Omental fat pad (tissue), 4 donors: ENCODE measurements at places on chromosomes 2 and 18.
A peak's percentile ranks its signal among the peaks of the same experiment; 100 is the strongest.

GRCh38 chr2:176409671-176410070 is 140.4 kb downstream of the MTX2 start:
- DNase-seq: no peak

DNA sequence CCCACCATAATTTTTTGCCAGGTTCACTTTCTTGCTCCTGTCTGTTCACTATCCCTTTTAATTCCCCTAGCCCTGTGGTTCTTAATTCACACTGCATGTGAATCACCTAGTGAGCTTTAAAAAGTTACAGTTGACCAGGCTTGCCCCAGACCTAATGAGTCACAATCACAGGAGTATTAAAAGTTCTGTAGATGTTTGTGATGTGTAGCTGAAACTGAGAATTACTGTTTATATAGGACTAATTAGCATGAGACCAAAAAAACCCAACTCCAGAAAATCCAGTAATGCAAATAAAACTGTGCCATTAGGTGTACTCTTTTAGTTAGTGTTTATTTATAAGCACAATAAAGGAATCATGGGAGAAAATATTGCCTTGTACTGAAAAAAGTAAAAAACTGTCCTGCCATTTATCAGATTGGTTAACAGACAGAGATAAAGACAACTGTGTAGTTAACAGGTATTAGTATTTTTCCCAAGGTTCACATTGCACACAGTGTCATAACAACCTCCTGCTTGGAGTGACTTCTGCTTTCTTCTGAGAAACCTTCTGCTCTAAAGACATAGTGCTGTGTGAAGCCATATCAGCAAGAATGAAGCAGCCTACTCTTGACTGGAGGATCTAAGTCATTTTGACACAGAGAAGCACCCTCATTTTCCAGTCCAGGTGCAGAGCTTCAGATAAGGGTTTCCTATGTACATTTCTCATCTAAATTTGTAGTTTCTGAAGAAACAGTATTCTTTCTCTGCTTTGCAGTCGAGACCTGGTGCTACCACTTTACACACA is 39.0 kb downstream of the VAPA start:
- no peak for DNase-seq

DNA sequence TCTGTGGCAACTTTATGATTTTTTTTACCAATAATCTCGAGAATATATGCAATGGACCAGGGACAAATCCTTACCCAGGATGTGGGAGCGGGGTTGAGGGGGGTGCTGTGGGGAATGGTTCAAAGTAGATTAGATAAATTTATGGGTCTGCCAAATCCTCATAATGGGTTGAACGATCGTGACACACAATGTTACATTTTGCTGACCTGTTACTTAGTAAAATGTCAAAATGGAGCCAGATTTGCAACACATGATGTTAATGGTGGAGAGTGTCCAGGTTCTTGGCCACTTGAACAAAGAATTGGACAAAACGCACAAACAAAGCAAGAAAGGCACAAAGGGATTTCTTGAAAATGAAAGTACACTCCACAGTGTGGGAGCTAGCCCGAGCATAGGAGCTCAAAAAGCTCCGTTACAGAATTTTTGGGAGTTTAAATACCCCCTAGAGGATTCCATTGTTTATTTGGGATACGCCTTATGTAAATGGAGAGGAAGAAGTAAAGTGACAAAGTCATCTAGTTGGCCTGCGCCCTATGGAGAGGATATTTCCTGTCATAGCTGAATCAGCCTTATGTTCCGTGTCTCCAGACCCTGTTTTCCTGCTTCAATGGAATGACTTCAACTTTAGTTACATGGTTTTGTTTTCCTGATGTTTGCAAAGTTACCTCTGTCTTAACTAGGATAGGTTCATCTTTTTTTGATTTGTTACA is 776.0 kb downstream of the DCC start:
- no peak for DNase-seq

DNA sequence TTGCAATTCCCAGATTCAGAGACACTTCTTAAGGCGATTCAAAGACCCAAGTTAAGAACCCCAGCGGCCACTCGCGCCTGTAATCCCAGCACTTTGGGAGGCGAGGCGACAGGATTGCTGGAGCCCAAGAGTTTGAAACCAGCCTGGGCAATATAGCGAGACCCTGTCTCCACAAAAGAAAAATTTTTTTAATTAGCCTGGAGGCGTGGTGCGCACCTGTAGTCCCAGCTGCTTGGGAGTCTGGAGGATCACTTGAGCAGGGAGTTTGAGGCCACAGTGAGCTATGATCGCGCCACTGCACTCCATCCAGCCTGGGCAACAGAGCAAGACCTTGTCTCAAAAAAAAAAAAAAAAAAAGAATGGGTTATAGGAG is 585 bp upstream of the ANAPC1 start:
- DNase-seq: no peak

GRCh38 chr2:67448648-67449047 is 51.5 kb downstream of the ETAA1 start:
- no peak for DNase-seq

GRCh38 chr2:238709325-238710025 is 138.4 kb upstream of the TWIST2 start:
- peak; percentile 9 for DNase-seq

DNA sequence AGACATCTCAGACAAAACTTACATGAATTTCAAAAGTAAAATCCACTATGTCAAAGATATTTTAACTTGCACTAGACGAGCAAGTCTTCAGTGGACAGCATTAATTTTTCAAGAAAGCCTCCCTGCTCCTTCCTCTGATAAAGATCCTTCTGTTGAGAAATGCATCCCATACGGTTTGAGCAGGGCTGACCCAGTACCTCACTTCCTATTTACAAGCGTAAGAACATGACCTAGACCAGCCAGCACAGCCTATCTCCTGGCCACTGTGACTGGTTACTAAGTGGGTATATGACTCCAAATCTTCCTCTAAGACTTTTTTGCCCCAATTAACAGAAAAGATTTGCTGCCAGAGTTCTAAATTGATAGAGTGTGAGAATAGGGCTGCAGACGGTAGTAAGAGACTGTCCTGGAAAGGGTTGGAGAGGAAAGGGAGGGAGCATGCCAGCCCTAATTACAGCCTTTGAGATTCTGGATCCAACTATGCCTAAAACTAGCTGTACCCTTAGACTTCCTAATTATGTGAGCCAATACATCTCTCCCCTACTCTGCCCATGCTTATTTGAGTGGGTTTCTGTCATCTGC is 108.4 kb downstream of the PRELID3A start:
- DNase-seq: no peak

DNA sequence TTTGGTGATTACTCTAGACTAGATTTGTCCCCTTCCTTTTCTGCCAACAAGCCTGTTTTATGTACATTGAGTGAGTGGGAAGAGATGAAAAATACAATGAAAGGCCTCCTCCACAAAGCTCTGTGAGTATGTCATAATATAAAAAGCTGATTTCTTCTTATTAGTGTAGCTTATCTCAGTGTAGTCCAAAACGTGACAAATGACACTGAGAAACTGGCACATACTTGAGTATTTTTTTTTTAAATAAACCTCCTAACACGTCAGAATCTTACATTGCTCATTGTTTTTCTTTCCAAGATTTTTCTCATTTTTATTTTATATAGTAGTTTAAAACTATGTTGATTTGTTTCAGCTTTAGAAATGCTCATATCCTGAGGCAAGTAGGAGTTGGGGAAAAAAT is 17.9 kb upstream of the FIGN start:
- no peak for DNase-seq

DNA sequence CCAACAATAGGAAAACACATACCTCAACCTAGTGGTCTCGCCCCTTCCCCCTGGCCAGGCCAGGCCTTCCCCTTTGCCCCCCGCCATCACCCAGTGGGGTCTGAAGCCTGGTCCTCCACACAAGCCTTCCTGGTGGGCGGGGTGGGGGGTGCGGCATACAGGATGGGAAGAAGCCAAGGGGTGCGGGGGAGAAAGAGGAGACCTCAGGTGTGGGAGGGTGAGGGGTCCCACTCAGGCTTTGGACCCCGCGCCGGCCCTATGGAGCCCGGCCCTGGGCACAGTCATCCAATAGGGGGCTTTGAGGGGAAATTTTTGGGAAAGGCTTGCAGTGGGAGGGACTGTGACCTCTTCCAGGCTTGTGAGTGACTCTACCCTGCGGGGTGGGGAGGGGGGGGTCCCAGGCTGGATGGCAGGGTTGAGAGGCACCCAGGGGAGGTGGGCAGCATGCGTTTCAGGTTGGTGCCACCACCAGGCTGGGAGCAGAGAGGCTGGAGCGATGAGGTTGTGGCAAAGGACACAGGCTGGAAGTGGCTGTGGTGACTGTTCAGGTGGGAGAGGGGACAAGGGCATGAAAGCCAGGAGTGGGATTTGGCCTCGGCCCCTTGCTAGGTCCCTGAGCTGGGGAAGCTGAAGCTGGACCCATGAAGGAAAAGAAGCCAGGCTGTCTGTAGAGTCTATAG is 1.3 kb downstream of the SLC66A3 start:
- no peak for DNase-seq

GRCh38 chr2:156333274-156333950 is 891 bp upstream of the NR4A2 start:
- DNase-seq: no peak

DNA sequence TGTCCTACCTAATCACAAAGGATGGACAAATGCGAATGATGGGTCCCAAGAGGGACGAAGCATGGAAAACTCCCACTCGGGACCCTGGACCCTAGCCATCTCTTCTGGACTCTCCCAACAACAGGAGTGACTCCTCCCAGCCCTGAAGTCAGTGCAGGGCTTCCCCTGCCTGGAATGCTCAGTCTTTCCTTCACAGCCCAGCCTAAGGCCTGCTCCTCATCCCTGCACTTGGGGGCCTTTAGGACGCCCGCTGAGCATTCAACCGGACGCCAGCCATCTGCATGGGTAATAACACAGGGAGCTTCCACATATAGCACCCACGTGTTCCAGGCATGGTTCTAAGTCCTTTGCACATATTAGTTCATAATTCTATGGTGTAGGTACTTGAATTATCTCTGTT is 237.5 kb downstream of the KLHL29 start:
- no peak for DNase-seq

DNA sequence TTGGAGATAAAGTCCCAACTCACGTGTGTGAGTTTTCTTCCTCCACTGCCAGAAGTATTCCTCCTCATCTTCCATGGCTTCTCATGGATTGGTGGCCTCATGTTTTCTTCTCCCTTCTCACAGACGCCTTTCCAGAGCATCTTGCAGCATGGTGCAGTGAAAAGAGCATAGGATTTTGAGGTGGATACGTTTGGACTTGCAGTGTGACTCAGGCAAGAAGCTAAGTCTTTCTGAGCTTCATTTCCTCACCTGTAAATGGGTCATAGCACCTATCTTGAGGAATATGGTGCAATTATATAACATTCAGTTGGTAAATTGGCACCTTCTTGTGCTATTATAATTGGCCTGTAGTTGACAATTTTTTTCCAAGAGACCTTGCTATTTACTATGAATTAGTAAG is 247.6 kb downstream of the RDH14 start:
- DNase-seq: no peak

DNA sequence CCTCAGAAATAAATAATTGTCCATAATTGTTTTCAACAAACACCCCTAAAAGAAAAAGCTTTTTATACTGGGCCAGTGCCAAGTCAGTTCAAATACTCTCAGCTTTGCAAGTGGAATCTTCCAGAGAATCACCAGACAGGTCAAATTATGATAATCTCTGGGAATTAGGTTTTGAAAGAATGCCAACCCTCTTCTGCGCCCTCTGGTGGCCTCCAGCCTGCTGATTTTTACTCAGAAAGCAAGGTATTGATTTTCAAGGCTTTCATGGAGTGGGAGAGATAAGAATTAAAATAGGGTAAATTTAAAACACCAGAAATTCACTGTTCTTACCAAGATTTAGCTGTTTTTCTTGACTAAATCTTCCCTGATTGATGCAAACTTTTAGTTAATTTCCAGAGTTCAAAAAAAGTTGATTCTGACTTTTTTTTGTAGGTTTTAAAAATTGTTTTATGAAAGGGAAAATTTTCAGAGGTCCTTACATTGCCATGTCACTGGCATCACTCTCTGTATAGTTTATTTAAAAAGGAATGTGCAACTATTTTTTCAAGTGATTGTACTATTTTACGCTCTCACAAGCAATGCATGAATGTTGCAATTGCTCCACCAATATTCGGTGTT is 282.9 kb upstream of the TNP1 start:
- no peak for DNase-seq

DNA sequence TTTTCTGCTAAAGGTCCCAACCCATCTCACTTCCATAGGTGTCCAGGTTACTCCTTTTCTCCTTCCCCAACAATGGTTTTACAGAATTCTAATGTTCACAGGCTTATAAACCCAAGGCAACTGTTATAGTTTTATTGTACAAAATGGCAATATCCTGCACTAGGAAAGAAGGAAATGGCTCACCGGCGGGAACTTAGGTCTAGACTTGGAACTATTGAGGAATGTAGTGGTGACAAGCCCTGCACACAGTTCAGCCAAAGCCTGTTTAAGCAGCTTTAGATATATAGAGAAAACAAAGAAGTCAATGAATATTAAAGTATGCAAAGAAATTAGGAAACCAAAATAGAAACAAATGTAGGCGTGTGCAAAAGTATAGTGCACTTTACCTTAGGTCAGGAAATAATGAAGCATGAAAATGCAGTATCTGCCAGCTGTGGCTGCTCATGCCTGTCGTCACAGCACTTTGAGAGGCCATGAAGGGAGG is 22.7 kb upstream of the KCNG3 start:
- DNase-seq: no peak

DNA sequence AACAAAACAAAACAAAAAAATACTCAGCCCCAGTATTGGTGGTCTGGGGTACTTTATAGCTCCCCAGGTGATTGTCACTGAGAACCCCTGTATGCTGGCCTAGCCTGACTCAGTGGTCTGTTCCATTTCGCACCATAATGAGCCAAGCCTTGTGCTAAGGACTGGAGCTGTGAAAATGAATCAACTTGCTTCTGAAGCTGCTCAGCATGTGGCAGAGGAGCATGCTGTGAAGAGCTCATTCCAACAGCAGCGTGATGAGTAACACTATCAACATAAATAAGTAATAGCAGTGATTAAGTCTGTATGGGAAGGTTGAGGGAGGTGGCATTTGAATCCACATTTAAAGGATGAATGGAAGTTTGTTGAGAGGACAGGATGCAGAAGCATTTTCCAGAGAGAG is 67.2 kb upstream of the ATL2 start:
- no peak for DNase-seq

GRCh38 chr2:227932001-227932400 is 60.6 kb downstream of the DAW1 start:
- no peak for DNase-seq

DNA sequence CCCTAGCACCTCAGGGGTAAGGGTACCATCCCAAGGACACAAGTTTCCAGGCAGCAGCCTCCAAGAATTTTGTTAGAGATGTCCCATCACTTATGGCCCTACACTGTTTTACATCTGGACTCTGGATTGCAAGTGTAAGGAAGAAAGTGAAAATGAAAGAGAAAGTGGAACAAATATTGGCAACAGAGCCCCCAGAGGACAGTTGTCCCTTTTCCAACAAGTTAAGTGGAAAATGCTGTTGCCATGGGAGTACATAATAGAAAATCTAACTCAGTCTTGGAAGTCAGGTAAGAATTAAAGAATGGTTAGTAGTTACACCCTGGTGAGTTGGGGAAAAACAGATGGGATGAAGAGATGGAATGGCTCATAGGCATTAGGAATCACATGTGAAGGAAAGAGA is 50.6 kb downstream of the TTC21B start:
- DNase-seq: no peak
